ENCODE measurements at places on chromosomes 6 and 20.

- no peak for DNase-seq
Measured at GRCh38 chr20:37120497-37120896, 24.7 kb upstream of the RBL1 start.

DNA sequence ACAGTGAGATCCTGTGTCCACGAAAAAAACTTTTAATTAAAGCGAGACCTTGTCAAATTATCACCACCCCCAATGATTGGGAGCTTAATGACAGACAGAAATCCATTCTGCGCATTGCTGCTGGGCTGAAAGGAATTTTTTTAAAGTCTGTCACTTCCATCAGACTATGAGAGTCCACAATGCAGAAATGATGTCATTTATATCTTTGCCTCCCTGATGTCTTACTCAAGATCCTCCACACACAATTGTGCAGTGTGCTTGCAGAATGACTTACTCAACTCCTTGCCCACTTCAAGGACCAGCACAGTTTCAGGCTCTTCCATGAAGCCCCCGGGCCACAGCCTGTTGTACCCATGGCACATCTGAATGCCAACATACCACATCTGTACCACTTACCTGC, 41.0 kb downstream of the GPLD1 start:
- DNase-seq = no peak

DNA sequence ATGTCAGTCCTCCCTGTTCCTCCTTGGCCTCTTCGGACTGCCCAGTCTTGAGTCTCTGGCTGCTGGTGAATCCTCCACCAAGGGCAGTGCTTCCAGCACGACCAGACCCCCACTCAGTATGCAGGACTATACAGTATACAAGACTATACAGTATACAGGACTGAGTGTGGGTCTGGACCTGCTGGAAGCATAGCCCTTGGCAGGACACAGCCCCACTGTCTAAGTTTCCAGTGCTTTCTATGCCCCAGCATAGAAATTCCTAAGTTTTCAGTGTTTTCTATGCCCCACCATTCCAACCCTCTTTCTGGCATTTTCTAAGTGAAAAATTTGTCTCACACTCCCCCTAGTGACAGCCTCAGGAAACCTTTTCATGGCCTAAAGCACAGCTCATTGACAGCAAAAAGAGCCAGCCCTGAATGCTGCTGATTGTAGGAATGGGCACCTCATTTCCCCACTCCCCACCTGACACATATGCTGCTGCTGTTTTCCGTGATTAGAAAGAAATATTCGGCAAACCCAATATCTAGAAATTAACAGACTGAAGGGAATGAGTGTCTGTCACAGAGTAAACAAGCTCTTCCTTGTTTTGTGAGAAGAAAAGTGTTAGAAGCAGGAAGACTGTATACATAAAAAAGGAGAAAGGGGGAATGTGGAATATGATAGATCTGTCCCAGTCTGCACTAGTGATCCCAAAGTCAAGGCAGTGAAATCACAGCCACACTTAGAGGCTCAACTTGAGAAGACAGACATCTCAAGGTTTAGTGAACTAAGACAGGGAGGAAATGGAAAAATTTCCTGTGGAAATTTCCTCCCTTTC, 206.9 kb downstream of the IBTK start:
- DNase-seq = no peak

DNA sequence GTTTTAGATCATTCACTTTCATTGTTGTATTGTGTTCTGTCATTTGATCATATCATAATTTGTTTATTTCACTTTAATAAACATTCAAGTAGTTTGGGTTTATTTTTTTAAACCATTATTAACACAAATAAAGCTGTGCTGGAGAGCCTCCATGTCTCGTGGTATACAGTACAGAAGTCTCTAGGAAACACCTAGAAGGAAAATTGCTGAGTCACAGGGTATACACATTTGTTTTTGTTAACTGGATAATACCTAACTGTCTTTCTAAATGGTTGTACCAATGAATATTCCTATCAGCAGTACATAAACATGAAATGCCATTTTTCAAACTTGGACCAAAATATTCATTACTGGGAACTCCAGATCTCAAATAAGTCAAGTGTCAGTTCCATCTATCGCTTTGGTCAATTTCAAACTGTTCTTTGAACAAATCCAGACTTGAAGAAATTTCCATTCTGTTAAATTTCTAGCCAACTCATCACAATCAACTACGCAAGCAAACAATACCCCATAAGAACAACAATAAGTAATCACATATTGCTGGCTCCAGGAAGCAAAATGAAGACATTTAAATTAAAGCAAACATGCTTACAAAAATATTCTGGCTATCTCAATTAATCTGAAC, 138.1 kb downstream of the ATXN1 start:
- no peak for DNase-seq

DNA sequence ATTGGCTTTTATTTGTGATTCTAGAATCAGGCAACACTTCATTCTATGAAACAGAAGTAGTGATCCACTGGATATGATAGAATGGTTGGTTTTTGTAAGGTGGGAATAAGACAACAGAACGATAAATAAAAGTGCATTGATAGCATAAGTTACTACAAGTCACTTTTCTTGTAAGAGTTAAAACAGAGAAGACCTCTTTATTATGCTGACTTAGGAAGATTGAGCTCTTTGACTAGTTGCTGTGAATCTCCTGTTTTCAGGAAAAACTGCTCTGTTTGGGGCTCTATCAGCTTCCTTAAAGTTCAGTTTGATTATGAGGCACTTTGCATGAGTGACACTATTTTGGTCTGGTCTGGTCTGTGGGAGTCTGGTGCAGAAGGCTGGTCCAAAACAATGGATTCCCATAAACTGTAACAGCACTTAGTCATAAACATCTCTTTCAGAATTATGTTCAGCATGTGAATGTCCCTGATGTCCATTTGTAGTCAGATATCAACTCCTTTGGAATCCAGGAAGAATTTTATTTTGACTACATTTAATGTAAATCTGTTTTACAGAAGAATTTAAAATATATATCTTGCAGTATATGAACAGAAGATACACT, 35.0 kb upstream of the DSE start:
- no peak for DNase-seq

- no peak for DNase-seq
Measured at GRCh38 chr20:11919581-11919980, 1.9 kb downstream of the BTBD3 start.
